ENCODE measurements at places on chromosomes 1 and 21.

DNA sequence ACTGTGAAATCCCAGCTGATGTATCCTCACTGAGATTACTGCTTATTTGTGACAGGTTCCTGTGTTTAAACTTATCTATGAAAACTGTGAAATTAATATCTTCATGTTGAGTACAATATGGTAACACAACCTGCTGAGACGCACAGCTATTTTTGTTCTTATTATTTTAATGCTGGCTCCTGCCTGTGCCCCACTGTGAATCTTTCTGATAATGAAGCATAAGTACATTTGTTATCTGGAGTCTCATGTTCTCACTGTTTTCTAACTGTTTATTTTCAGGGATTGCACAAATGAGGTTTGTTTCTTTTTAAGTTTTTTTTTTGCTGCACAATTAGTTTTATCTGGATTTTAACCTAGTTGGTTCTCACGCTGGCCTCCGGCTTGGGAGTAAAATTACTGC, 39.9 kb upstream of the IFNAR2 start:
- DNase-seq: no peak

DNA sequence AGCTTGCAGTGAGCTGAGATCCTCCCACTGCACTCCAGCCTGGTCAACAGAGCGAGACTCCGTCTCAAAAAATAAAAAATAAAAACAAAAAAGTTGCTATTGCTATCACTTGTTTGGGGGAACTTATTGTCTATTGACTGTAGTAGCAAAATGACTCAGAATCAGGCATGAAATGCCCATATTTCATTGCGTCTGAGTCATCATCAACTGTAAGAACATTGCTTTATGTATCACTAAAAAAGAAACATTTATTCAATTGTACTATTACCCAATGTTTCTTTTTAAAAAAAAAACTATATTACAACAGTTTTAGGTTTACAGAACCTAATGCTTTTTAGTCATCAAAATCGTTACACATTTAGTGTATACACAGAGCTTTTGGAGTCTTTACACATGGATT, 91.0 kb upstream of the FMN2 start:
- DNase-seq: no peak

DNA sequence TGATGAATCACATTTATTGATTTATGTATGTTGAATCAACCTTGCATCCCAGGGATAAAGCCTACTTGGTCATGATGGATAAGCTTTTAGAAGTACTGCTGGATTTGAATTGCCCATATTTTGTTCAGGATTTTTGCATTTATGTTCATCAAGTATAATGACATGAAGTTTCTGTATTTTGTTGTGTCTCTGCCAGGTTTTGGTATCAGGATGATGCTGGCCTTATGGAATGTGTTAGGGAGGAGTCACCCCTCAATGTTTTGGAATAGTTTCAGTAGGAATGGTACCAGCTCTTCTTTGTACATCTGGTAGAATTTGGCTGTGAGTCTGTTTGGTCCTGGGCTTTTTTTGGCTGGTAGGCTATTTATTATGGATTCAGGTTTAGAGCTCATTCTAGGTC, 1643.1 kb upstream of the B3GALT2 start:
- no peak for DNase-seq

- peak; percentile 83 for DNase-seq
These were observed at the start of gene HPCAL4 for GRCh38 chr1:39691383-39692151. Gene HPCAL4, minus strand, starts transcription at chr1:39691433. Its CDS starts 6,830 bp downstream, at chr1:39684603.

- DNase-seq: no peak
These were observed 4.5 kb upstream of the IL10RB start for GRCh38 chr21:33261635-33262034.

DNA sequence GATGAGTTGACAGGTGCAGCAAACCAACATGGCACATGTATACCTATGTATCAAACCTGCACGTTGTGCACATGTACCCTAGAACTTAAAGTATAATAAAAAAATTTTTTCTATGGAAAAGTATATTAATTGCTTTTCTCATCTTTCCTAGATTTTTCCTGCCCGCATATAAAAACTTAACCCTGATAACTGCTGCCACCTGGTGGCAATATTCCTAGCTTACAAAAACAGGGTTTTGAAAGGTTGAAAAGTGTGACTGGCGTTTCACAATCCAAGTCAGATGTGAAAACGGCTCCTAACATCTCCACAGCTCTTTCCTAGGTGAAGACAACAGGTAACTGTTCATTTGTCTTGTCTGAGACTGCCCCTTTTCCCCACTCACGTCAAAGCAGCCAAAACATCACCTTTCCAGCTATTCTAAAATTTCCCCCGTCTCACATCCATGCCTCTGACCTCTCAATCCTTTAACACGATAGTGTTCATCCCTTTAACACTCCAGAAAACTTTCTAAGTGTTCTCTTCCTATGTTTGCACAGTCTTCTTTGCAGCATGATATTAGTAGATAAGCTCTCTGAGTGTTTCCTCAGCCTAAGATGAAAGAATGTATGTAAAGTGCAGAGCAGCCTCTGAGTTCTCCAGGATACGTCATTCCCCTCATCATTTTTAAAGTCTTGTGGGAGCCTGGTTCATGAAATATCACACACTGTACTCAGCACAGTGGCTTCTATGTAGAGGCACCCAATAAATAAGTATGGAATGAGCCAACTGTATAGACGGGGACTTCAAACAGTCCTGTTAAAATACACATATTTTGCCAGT, 27.5 kb downstream of the OVGP1 start:
- DNase-seq: no peak

- DNase-seq: peak; percentile 13
These were observed 8.3 kb downstream of the LRRC47 start for GRCh38 chr1:3787745-3788605.

GRCh38 chr1:41622859-41623732, 138.6 kb upstream of the EDN2 start:
- DNase-seq: no peak

DNA sequence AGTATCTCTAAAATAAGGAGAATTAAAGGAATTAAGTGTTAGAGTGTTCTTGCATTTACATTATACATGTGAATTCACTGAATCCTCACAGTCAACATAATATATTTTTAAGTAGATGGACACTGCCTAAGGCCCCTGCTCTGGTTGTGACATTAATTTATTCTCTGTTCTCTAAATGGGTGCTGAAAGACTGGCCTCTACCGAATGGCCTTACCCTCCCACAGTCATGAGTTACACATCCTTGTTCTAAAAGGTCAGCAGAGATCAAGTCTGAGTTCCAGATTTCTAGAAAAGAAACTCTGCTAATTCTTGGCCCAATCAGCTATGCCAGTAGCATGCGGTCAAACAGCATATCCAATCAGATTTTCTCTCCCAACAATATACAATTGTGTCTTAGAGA, 193.2 kb downstream of the TM2D1 start:
- no peak for DNase-seq

DNA sequence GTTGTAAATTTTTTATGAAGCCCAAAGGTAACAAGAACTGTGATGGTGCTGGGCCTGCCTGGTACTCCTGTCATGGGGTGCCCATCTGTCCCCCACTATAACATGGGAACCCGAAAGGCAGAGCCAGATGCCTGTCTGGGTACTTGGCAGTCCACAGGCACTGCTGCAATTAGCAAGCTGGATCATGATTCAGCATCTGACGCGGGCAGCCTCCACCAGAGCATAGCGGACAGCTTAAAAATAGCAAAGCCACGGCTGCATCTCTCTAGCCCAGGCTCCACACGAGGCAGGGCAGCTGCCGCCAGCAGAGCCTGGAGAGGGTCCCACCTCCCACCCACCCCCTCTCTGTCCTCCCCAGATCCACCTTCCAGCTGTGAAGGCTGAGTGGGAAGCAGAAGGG, 22.9 kb downstream of the SUSD4 start:
- no peak for DNase-seq

DNA sequence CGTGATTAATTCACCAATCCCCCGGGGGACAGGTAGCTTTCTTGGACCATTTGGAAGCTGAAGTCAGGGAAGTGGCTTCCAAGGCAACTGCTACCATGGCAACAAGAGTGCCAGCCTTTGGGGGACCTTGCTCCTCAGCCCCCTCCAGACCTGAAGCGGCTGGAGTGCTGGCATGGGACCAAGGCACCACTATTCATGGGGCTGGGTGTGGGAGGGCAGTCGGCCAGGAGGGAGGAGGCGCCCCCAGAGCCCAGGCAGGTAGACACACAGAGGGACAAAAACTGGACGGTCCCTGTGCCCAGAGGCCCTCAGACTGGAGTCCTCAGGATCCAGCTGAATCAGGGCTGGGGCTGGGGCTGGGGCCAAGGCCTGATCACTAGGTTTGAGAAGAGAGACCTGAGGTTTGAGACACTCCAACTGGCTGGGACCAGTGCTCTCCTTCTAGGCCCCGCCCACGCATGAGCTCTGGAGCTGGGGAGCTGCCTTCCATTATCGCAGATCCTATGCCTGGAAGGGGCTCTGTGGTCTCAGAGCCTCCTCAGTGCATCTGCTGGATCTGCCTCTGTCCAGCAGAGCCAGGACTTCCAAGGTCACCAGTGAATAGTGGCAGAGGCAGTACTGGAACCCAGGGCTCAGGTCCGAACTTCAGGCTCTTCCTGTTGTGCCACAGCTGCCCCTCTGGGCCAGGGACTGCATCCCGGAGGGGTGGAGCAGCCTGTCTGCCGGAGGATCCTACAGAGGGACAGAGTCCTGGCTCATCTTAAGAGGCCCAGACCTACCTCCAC, 3.3 kb upstream of the KNCN start:
- no peak for DNase-seq

GRCh38 chr1:245566952-245567351, 412.2 kb downstream of the KIF26B start:
- no peak for DNase-seq

GRCh38 chr1:60160141-60160540, 86.6 kb upstream of the C1orf87 start:
- DNase-seq: no peak

GRCh38 chr1:156883919-156884318, 9.6 kb upstream of the PEAR1 start:
- no peak for DNase-seq

GRCh38 chr21:15455819-15456462, 273.8 kb upstream of the USP25 start:
- DNase-seq: no peak

DNA sequence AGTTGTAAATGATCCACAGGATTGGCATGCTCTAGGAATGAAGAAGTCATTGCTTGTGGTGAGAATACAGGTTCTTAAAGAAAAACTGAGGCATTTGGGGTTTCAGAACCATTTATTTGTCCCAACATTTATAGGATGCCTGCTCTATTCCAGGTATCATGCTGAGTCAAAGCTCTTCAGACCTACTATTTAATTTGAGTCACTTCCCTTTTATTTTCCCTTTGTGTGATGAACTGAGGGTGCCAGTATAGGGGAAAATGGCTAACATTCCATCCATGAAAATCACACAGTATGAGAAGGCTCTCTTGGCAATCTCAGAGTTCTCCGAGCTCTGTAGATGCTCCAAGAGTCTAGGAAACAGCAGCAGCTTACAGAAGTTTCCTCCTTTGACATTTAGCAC, 110.4 kb downstream of the RNF220 start:
- no peak for DNase-seq

DNA sequence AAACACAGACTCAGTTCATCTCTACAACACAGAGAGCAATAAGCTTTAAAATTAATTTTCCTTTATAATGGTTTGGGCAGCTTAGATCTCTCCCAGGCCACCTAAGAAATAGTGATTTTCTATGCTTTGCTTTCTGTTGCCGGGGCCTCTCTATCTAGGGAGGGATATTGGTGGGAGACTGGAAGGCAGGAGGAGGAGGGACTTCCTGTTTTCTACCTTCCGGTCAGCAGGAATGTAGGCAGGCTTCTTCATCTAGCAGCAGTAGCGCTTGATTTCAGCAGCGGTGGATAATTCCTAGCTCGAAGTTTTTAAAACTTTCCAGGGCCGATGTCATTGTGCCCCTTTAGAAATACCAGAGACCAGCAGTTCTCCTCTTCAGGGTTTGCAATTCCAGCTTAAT, 5.1 kb upstream of the DESI2 start:
- no peak for DNase-seq

DNA sequence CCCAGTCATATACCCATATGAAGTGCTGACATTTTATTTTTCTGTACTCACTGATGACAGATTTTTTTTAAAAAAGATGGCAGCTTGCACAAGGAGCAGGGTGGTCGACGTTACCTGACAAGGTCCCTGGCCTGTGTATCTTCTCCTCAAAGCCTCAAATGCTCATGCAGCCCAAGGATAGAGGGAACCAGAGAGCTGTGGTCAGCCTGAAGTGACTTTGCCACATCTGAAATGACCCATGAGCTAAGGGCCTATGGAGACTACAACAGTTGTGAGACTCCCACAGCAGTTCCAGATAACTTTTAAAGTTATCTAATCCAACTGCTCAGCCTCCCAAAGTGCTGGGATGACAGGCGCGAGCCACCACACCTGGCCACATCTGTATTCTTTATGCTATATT, 131.1 kb downstream of the GLUL start:
- no peak for DNase-seq

DNA sequence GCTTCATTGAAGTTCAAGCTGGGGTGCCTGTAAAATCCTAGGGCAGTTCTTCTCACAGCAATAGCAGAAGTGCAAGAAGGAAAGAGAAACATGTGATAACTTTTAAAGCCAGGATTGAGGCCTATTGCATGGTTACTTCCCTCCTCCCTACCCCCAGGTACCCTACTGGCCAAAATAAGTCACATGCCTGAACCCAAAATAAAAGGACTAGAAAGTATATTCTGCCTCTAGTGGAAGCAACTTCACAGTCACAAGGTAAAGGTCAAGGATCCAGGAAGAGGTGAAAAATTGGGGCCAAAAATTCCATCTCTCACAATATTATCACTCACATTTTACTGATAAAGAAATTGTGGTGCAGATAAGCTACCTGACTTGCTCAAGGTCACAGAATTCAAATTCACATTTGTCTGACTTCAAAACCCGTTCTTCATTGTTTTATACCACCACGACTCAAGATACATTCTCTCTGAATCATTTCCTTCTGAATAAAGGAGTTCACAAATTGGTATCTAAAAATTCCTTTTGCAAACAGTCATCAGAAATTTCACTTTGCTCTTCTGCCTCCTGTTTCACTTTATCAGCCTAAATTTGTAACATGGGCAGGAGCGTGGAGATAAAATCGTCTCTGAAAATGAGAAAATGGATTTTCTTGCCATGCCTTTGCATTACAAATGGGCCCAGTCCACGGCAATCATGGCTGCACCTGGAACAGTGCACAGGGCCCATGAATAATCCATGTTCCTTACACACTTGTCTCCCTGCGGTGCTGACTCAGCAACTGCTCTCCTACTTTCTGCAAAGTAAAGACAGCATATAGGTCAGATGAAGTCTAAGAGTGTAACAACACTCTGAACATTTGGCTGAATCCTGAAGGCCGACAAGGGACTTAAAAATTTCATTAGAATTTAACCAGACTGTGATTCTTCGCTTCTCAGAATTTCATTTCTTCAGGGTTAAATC, 485.3 kb upstream of the NFIA start:
- no peak for DNase-seq

- DNase-seq: no peak
These were observed 47.6 kb downstream of the KRTAP19-8 start for GRCh38 chr21:30990514-30991262.

- DNase-seq: no peak
These were observed 240.6 kb upstream of the C1orf105 start for GRCh38 chr1:172179918-172180317.

DNA sequence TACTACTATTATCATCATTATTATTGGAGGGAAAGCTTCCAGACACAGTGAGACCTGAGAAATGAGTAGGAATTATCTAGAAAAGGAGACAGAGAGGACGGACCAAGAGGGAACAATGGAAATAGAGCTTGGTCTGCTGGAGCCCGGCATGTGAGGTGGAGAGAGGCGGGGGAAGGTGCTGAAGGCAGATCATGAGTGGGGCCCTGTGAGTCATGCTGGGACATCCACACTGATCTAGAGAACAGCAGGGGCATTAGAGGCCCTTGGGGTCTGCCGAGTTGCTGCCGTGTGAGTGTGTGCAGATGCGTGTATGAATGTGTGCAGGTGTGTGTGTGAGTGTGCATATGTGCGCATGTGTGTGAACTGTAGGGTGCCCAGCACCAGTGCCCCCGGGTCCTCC, 65.7 kb downstream of the TMCO4 start:
- DNase-seq: no peak

Data from T-helper 22 cell (primary cell).